Small intestine (tissue), 16 donors: ENCODE measurements at places on chromosomes 11 and 22.

DNA sequence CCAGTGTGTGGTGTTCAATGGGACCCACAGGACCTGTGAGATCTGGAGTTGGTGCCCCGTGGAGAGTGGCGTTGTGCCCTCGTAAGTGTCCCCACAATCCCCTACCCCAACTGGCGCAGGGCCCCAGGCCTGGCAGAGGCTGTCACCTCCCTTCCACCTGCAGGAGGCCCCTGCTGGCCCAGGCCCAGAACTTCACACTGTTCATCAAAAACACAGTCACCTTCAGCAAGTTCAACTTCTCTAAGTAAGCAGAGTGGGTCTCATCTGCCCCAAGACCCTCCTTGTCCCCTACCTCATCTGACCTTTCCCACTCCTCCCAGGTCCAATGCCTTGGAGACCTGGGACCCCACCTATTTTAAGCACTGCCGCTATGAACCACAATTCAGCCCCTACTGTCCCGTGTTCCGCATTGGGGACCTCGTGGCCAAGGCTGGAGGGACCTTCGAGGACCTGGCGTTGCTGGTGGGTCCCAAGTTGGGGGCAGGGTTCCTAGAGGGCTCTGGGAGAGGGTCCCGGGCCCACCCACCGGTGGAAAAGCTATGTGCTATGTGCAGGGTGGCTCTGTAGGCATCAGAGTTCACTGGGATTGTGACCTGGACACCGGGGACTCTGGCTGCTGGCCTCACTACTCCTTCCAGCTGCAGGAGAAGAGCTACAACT, 8.1 kb downstream of the P2RX6 start:
- no peak for DNase-seq

DNA sequence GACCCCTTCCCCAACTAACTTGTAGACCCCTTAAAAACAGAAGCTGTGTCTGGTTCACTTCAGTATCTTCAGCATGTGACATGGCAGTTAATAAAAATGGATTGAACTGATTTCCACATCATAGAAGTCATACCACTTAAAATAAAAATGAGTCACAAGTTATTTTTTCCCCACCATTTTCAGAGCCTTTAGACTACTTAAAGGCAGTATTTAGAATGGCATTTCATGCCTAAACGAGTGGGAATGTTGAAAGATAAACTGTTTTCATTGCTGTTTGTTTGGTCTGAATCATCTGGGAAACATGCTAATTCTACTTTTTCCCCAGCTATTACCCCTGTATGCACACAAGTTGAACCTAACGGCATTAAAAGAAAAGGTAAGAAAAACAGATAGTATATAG, 324.0 kb downstream of the RAB38 start:
- DNase-seq: no peak

GRCh38 chr11:131486937-131487635, 116.7 kb downstream of the NTM start:
- peak; percentile 78 for DNase-seq

DNA sequence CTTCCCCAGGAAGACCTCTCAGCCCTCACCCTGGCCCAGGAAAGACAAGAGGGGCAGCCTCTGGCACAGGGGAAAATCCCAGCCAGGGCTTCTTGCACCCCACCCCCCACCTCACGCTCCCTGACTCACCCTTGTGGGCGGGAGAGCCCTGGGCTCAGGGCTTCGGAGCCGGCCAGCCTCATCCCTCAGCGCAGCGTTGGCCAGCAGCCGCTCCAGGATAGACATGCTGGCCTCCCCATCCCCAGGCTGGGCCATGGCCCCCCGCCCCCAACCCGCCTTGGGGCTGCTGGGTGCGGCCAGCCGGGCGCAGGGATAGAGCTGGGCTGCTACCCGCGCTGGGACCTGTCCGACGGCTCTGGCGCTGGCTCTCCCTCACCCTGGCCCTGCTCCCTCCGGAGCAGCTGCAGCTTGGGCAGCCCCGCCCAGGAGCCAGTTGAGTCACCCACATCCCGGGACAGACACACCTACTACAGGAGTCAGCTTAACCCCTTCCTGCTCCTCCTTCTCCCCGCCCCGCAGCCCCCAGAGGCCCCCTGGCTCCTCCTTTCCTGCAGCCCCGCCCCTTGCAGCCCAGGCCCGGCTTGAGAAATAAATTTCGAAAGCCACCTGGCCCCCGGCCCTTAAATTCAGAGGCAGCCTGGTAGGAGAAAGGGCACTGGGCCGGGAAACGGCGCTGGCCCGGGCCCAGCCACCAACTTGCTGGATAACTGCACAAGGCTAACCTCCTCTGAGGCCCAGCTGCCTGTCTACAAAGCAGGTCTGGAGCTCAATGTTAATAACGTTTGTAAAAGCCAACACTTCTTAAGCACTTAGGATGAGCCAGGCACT, 13.4 kb downstream of the TNKS1BP1 start:
- peak; percentile 95 for DNase-seq

DNA sequence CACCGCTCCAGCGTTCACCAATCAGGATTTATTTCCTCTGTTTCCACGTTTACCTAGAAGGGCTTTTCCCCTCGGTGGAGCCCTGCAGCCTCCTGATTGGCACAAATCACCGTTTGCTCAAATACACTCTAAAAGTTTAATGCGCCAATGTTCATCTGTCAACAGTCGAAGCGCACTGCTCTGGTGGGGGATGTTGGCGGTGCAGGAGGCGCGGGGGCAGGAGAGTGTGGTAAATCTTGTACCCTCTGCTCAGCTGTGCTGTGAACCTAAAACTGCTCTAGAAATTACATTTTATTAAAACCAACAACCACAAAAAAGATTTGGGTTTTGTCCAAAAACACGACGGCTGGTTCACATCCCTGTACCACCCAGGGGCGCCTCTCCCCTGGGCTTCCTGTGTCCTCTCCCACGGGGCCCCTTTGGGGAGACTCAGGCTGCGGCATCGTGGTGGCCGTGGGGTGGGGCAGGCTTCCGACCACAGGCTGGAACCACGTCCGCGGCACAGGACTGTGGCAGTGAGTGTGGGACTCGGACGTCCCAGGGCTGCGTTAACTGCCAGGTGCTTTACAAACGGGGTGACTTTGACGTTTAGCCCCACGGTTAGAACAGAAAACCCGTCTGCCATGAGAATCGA, 13.5 kb downstream of the TTLL8 start:
- DNase-seq: no peak

- no peak for DNase-seq
These were observed 2.0 kb upstream of the PIWIL3 start for GRCh38 chr22:24776525-24776924.

DNA sequence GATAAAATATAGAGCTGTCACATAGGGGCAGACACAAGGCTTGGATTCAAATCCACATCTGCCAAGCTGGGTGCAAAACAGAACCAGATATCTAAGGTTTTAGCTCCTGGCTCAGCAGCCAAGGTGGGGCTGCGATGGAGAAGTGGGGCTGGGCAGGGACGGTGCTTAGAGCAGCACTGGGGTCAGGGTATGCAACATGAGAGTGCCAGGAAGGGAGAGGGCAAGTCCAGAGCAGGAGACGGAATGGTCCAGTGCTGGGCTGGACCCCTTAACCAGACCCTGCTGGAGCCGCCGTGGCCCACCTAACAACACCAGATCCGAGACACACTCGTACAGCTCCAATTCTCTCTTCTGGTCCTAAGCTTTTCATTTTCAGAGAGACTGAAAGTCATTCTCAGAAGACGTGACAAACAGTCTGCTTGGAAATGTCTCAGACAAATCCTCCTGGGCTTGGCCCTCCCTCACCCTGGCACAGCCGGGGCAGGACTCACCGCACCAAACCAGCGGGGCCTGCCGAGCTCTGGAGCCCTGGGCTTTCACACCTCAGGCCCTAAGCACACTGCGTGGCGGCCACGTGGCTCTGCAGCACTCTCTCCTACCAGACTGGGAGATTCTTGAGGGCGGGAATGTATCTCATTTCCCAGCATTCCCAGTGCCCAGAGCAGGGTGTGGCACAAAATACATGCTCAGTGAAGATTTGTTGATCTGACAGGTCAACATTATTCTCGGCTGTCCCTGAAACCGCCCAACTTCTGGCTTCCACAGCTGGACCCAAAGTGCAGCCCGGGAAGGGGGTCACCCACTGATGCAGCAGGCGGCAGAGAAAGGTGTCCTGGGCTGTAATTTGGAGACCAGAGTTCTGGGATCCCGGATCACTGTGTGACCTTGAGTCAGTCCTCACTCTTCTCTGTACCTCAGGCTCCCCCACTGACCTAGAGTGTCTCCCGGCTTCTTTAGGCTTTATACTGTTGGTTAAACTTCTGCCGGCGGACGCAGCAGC, 11.6 kb downstream of the LRRC32 start:
- no peak for DNase-seq
